ENCODE measurements at places on chromosomes 1 and 21.

- DNase-seq = no peak
Observed at GRCh38 chr1:185680453-185680852, 53.7 kb upstream of the HMCN1 start.

DNA sequence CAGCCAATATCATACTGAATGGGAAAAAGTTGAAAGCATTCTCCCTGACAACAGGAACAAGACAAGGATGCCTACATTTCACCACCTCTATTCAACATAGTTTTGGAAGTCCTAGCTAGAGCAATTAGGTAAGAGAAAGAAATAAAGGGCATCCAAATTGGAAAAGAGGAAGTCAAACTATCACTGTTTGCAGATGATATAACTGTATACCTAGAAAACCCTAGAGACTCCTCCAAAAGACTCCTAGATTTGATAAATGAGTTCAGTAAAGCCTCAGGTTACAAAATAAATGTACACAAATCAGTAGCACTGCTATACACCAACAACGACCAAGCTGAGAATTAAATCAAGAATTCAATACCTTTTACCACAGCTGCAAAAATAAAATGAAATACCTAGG, 171.3 kb upstream of the HP1BP3 start:
- no peak for DNase-seq

DNA sequence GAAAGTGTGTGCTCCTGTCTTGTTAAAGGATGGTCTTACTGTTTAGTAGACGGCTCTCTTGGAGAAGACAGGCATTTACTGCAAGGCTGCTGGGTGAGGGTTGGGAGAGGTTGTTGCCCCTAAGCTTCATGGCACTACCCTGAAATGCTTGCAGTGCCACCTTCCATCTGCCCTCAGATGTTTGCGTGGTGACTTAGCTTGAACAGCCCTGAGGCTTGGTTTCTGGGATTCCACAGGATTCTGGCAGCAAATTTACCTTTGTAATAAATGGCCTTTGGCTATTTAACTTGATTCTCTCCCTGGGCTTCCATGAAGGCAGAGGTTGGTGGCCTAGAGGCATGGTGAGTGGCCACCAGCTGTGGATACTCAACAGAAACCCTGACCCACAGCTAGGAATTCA, 11.6 kb downstream of the MTARC1 start:
- no peak for DNase-seq

GRCh38 chr21:46297338-46298271, 11.5 kb downstream of the YBEY start:
- DNase-seq = no peak

DNA sequence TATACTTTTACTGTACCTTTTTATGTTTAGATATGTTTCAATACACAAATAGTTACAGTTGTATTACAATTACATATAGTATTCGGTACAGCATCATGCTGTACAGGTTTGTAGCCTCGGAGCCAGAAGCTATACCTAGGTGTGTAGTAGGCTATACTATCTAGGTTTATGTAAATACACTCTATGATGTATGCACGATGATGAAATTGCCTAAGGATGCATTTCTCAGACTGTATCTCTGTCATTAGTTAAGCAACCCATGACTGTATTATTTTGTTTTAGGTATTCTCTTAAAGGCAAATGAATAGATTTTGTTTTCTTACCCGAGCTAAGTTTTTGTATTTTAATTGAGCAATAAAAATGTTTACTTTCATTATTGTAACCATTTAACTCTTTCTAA, 56.4 kb downstream of the SPATA17 start:
- DNase-seq = no peak

DNA sequence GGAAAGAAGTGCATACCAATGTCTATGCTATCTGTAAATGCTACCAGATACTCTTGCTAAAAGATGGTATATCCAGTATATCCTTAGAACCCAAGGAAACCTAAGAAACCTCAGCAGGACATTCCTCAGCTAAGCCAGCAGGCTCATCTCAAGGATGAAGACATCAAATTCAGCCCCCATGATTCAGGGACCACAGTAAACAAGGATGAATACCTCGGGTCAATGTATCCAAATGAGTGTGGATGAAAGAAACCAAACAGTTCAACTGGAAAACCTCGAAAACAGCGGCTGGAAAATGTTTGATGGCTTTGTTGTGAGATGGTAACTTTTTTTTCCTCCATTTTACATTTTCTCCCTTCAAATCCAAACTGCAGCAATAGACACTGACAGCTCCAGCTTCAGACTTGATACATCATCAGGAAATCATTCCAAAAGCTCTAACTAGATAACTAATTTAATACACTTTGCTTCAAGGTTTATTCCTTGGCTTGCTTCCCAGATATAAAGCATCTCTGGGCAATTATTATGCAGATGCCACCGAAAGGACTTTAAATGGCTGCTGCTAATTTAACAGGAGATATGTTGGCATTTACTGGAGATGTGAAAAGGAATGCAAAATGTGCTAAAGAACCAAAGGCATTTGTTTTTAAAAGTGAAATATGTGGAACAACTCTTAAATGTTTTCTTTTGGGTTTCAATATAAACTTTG, 73.6 kb downstream of the SMYD2 start:
- DNase-seq = no peak

DNA sequence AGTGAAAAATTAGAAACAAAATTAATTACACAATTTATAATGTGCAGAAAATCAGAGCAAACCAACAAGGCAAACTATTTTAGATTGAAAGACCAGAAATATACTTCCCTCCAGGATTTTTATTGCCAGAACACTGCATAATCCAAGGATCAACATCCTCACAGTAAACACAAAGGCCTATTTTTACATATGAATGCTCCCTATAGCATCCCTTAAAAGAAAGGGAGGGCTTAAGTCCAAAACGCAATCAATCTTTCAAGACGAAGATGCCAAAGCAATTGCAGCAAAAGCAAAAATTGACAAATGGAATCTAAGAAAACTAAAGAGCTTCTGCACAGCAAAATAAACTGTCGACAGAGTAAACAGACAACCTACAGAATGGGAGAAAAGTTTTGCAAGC, 18.6 kb upstream of the CHIA start:
- no peak for DNase-seq

- DNase-seq = no peak
Observed at GRCh38 chr1:2912424-2913061, 108.7 kb upstream of the ACTRT2 start.

GRCh38 chr1:43418858-43419257, 29.2 kb downstream of the SZT2 start:
- DNase-seq = no peak

- DNase-seq = no peak
Observed at GRCh38 chr1:68321084-68321685, 88.9 kb upstream of the WLS start.

Measured in NCI-H1417 treated with DMSO at 0.1 percent for 48 hours (cell line).